ENCODE measurements at places on chromosomes 2 and 18.

- DNase-seq: no peak
These were observed 3.0 kb downstream of the LYG1 start for GRCh38 chr2:99297994-99298393.

GRCh38 chr18:12315911-12316310, 7.9 kb downstream of the TUBB6 start:
- DNase-seq: no peak

- DNase-seq: no peak
These were observed 114.7 kb downstream of the NDUFA10 start for GRCh38 chr2:239910404-239910803.

GRCh38 chr2:75157435-75157834, 41.9 kb downstream of the TACR1 start:
- no peak for DNase-seq

GRCh38 chr18:54149078-54149697, 75.3 kb downstream of the MBD2 start:
- no peak for DNase-seq
